ENCODE measurements at places on chromosomes 2 and 18.
A peak's percentile ranks its signal among the peaks of the same experiment; 100 is the strongest.

GRCh38 chr18:9991011-9992000 lies 77.5 kb downstream of the VAPA start:
- no peak for DNase-seq

GRCh38 chr2:40148334-40148733 lies 303.6 kb downstream of the SLC8A1 start:
- DNase-seq = no peak

DNA sequence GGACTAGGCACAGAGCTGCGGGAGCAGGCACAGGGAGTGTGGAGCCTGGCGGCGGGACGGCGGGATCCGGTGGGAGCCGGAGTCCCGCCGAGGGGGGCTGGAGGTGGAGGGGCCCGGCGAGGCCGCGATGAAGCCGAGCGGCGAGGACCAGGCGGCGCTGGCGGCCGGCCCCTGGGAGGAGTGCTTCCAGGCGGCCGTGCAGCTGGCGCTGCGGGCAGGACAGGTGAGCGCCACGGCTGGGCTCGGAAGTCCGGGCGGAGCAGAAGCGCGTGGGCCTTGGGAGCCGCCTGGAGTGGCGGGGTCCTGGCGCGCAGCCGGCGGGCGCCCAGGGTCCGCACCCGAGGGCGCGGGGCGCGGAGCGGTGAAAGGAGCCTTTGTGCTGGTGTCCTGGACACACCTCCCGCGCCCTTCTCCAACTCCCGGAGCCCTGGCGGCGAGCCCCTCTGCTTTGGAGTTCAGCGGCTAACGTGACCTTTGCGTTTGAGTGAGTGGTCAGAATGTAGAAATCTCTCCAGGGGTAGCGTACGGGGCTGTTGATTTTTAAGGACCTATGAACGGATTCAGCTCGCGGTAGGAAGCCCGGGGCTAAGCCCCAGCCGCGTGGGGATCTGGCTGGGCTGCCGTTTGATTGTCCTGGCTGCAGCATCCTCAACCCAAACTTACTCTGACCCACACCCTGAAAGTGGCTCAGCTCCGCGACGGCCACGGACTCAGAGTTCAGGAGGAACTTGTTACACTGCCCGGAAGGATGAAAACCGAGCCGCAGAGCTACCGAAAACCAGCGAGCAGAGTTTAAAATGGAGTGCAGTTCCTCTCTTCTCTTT lies 448 bp downstream of the IMPA2 start:
- DNase-seq = no peak

DNA sequence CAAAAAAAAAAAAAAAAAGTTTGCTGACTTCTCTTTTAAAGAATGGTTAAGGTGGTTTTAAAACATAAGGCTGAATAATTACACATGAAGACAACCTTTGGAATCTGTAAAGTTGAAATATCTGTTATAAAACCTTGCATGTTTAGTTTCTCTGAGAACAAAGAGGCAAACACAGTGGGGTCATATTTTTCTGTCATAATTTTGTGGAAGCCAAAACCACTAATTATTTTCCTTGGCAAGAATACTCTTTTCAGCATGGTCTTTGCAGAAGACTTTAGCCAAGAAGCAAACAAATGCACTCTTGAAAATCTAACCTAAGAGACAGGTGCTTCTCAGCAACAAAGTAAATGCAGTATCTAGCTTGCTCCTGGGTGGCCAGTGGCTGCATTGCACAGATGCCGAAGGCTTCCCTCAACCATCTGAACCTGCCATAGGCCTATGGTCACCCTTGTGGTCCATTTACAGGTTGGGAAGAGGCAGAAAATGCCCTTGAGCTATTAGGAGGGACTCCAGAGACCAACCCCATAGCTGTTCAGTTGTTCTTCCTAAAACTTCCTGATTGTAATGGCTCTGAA lies 44.8 kb downstream of the ZAP70 start:
- no peak for DNase-seq

GRCh38 chr18:55354795-55355194 lies 233.2 kb downstream of the TCF4 start:
- DNase-seq = no peak

DNA sequence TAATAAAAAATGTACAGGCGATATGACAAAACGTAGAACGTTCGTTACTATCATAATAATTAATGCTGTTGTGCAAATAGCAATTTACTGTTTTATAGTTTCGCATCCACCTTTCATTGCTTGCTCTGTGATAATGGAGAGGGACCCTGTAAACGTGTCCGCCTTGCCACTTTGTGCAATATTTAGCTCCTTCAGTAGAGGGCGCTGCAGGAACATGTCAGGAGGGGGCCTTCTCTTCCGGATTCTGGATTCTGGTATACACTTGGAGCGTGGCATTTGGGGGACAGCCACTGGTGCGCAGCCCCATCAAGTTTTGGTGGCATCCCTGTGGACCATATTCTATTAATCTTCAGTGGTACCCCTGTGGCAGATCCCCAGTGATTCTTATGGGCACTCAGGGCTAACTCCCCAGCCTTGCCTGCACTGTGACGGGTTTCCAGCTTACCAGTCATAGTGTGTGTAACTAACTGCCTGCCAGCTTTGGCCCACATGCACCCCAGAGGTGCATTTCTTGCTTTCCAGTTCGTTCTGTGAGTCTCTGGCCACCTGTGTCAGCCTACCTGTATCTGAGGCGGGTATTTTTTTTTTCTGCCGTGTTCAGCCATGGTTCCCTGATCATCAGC lies 140.3 kb downstream of the CYRIA start:
- peak; percentile 27 for DNase-seq

GRCh38 chr2:86021396-86022378 lies 84.0 kb downstream of the POLR1A start:
- no peak for DNase-seq

DNA sequence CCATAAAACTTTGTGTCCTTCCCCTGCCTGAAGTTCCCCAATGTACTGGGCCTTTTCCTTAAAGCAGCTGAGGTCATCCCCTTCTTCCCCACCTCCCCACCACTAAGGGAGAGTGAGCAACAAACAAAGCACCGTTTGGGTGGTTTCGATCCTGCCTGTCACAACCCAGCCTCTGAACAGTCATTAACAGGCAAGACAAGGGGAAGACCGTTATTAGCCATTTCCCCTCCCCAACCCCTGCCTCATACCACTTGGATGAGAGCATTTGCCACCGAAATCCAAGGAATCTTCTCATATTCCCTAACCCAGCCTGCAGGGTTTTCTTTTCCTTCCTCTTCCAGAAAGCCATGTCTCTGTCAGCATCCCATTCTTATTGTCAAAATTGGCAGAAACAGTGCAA lies 65.6 kb downstream of the STRADB start:
- DNase-seq = peak; percentile 3

DNA sequence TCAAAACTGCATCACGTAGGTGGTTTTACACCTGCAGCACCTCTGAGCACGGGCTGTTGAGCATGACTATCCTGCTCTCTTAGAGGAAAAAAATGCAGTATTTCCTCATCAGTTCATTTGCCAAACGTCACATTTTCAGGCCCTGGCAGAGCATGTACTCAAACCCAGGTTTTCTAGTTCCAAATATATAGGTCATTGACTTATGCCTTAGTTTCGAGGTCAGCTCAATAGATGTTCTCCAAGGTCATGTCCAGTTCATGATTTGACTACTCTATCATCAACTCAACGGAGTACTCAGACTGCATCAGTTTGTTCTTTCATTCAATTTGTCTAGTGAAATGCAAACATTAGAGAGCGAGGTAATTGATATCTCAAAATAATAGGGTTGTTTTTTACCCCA lies 39.3 kb upstream of the STAT1 start:
- DNase-seq = no peak

GRCh38 chr18:37654731-37655369 lies 89.3 kb upstream of the CELF4 start:
- no peak for DNase-seq

- DNase-seq = peak; percentile 8
Observed at GRCh38 chr2:224968051-224968450, 74.2 kb downstream of the DOCK10 start.

DNA sequence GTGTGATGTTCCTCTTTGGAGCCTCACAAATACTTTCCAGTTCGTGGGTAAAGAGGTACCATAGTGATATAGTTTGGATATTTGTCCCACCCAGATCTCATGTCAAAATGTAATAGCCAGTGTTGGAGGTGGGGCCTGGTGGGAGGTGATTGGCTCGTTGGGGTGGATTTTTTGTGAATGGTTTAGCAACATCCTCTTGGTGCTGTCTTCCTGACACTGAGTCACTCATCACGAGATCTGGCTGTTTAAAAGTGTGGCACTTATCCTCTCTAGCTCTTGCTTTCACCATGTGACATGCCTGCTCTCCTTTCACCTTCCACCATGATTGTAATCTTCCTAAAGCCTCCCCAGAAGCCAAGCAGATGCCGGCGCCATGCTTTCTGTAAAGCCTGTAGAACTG lies 3.0 kb upstream of the CCDC93 start:
- DNase-seq = peak; percentile 13

GRCh38 chr2:19538411-19538963 lies 180.1 kb upstream of the OSR1 start:
- peak; percentile 99 for DNase-seq

DNA sequence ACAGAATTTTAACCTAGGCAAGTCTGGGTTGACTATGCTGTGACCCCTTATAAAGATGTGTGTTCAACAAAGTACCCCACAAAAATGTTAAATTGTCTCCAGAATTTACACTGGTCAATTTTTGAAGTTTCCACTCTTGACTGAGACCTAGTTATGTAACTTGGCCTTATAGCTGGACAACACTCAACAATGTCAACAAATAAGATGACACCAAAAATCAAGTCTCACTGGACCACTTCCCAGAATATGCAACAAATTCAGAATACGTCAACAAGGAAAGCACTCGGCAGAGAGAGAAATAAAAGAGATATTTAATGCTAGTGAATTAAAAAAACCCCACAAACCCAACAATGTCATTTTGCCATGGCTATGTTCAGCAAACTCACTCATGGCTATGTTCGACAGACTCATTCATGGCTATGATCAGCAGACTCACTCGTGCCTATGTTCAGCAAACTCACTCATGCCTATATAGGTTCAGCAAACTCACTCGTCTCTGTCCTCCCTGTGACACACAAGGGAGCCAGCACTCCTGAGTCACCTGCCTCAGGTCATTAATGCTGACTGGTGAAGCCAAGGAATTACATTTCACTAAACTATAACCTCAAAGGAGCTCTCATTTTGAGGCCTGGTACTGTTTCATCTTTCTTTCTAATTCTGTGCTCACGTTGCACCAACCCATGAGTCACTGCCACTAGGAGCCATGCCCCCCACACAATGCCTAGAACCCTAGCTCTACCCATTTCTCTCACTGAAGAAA lies 72.7 kb downstream of the PTPN2 start:
- peak; percentile 78 for DNase-seq

DNA sequence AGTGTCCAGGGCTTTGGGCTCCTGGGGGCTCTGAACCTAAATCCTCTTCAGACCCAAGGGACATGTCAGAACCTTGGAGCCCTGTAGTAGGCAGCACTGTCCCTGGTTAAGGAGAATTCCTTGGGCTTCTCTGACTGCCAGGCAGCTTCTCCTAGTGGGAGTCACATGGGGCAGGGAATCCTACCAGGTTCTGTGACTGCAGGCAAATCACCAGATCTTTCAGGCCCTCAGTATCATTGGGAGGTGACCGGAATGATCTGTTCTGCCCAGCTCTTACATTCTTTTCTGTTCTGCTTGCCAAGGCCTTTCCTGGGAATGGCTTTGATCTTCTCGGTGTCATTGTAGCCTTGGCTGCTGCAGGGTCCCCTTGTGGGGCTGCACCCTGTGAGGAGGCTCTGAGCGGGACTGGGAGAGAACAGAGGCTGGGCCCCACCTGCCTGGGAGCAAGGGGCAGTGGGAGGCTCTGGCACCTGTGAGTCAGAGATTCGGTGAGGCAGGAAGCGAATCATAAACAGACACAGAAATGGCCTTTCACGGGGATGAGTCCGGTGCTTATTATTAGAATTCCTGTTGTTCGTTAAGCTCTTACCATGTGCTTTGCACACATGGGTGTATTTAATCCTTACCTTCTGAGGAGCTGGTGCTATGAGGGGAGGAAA lies 14.1 kb downstream of the CEP68 start:
- DNase-seq = peak; percentile 72

GRCh38 chr2:196324211-196324610 lies 152.8 kb upstream of the STK17B start:
- DNase-seq = no peak

DNA sequence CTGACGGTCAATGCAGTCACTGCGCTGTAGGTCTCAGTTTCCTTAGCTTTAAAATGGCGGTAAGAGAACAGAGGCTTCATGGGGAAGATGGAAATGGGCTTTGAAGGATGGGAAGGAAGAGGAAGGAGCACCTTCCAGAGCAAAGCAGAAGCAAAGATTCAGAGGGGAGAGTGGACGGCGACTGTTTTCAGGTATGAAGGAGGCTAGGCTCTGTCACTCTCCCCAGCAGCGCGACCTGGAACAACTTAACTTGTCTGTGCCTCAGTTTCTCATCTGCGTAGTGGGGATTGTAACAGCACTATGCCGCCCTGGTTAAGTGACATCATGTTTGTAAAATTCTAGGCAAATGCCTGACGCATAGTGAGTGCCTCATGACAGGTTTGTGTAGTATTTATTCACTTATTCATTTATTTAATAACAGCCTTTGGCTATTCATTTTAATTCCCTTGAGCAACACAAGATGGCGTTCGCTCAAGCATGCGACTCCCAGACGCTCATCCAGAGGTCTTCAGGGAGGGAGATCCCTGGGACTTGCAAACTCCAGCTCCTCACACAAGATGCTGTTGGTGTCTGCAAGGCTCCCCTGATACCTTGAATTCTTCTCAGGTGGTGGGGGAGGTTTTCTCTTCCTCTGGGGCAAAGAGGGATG lies 336.3 kb downstream of the DYSF start:
- no peak for DNase-seq
